CD8-positive, alpha-beta memory T cell (primary cell): ENCODE measurements at places on chromosomes 11 and 22.

GRCh38 chr11:104011044-104011443 is 25.4 kb upstream of the DDI1 start:
- no peak for DNase-seq

DNA sequence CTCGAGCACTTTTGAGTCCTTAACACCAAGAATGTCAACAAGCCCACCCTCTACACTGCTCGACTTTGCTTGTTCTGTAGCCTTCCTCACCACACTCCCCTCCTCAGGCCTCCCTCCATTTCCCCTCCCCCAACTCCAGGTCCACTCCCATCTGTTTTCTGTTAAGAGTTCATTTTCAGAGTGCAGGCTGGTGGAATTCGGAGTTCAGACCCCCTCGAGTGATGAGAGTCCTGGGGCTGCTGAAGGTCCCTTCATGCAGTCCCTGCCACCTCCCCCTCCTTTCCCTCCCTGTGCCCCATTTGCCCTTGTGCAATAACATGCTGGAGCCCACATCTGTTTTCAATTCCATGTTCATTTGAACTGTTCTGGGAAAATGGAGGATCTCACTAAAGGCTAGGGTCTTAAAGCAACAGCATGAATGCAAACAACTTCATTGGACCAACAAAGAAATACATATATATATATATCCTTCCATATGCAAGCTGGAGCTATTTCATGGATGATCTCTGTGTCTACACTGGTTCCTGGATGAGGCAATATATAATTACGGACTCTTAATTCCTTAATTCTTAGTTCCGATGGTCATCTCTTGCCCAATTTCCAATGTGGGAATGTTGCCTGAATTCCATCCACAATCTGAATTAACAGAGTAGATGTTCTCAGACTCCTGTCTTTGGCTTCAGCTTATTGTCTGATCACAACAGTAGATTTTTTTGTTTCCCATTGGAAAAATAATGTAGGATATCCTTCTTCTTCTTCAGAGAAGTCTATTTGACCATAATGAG is 340.4 kb downstream of the ETS1 start:
- DNase-seq: no peak

DNA sequence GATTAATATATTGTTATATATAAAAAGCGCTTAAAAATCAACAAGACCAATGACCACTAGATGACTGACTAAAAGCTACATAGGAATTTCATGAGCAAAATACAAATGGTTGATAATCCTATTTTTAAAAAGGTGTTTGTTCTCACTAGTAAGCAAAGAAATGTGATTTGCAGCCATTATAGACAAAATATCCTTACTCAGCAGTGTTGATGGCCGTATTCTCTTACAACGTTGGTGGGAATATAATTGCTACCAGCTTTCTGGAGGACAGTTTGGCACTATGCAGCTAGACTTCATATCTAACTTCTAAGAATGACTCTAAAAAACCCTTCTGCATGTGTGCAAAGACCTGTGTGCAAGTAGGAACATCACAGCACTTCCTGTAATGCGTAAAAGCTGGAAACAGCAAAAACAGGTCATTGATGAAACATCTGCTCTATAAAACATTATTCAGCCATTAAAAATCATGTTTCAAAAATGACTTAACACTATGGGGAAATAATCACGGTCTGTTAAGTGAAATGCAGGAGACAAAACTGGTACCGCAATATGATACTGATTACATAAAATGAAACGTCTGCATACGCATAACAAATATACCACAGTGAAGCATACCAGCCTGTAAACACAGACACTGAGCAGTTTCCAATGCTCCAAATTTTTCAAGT is 70.1 kb upstream of the LINC01488 start:
- DNase-seq: no peak

DNA sequence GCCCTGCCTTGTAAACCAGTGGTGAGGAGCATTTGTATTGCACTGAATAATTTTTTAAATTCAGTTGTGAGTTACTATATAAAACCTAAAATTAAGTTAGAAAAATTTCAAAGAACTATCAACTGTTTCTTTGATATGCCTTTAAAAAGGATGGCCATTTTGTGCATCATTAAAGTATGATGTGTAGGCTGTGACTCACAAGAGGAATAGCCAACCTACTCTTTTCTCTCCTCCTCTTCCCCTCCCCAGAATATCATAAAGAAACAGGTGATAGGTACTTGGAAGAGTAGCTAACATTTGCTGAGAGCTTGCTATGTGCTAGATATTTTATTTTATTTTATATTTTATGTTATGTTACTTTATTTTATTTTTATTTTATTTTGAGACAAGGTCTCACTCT is 10.6 kb upstream of the PIK3C2A start:
- no peak for DNase-seq

DNA sequence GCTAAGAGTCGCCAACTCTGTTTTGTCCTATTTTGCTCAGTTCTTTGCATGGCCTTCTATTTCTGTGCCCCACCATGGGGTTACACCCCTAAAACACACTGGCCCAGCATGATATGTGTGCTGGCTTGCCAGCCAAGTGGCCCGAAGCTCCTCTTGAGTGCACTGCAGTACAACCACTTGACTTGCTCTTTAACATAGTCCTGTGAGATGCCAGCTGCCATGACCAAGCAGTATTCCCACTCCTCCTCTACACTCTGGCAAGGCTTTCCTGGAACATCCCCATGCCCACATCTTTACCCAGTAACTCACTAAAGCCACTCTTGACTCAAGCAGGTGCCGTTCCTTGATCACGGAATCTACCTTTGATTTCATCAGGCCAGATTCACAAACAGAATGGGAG is 102.9 kb upstream of the GAL start:
- DNase-seq: no peak

GRCh38 chr11:101429703-101430540 is 153.9 kb downstream of the TRPC6 start:
- DNase-seq: no peak

GRCh38 chr22:48780597-48781277 is 1046.9 kb downstream of the BRD1 start:
- DNase-seq: no peak

DNA sequence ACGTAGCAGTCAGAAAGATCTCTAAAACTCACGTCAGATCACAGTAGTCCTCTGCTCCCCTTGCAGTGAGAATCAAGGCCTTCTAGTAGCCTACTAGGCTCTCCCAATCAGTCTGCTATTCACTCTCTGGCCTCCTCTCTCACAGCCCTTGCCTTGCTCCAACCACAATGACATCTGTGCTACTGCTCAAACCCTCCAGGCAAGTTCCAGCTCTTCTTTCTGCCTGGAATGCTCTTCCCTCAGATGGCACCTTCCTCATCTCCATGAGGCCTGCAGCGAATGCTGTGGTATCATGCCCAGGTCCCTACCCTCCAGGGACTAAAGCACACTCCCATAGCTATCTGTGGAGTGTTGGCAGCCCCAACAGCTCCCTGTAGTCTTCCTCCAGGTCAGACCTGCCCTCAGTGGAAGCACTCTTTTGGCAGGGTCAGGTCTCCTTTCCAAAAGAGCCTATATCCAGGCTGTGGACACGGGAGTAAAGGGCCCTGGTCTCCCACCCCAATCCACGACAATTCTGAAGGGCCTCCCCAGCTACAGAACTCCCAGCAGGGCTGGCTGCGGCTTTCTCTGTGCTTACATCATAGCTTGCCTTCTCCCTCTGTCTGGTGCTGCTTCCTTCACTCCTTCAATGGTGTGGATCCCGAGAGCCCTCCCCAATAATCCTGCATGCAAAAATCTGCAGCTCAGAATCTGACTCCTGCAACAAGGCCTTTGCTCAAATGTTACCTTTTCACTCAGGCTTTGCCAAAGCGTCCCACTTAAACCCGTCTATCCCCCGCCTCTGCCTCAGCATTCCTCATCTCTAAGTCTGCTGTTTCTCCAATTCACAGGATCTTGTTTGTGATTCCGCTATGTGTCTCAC is 8.9 kb downstream of the HIRA start:
- no peak for DNase-seq

DNA sequence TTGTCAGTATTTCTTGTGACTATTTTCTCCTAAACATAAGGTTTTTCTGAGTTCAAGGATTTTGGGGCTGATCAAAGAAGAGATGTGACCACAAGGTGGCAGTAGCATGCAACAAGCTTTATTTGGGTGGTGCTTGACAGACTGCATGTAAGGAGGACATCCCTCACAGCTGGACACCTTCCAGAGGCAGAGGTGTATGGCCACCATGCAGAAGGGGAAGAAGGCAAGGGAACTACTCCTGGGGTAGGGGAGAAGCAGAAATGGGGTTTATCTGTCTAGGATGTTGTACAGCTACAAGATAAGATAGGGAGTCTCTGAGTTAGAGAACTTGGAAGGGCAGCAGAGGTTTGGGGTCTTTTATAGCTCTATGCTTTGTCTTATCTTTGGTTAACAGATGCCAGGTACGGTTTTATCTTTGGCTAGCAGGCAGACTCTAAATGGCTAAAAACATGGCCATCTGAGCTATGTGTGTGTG is 5.1 kb upstream of the BIRC2 start:
- DNase-seq: peak; percentile 77

DNA sequence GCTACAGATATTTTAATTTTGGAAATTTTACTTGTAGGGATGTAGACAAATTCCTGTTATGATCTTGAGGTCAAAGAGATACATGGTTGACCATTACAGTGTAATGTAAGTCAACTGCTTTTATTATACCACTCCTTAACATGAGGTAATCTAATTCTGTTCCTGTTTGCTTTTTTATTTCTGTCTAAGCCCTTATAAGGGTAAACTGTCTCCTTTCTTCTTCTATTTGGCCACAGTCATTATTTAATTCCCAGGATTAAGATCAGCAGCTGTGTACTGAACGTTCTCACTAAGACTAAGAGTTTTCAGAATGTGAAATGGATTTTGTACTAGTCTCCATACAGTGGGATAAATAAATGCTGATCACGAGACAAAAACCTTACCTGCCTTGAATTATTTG is 32.8 kb downstream of the C2CD3 start:
- no peak for DNase-seq

GRCh38 chr11:93476796-93477195 is 66.4 kb downstream of the SMCO4 start:
- DNase-seq: no peak

GRCh38 chr11:63023841-63024648 is 8.4 kb upstream of the SLC22A8 start:
- DNase-seq: peak; percentile 73

- no peak for DNase-seq
Observed at GRCh38 chr11:120020981-120021380, 116.9 kb downstream of the TRIM29 start.

DNA sequence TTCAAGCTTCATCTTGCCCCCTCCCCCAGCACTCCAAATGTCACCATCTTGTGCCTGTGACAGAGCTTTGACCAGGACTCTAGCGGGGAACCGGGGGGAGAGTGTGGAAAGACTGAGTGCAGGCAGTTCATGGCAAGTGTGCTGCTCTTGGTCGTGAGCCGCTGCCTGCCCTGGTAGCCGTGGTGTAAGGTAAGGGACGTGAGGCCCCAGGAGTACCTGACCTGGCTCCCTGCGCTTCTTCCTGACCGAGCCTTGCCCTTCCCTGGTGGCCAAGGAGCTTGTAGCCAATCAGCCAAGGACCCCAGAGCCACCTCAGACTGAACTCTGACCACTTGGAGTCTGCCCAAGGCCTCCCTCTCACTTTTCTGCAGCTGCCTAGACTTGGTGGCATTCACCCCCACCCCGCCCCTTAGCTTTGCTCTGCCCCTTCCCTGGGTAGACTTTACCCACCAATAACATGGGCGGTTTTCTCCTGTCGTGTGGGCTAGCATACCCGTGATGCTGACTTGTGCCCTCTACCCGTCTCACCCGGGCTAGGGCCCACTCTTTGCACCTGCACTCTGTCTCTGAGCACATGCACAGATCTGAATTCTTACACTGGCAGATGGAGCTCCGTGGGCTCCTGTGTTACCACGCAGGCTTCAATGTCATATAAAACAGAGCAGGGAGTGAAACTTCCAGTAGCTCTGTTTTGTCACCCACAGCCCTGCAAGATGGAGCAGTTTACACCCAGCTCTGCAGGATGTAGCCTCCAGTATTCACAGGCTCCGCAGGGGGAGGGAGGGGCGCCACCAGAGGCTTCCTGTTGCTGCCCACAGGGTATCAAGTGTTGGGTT is 1.5 kb downstream of the DGKZ start:
- peak; percentile 49 for DNase-seq

DNA sequence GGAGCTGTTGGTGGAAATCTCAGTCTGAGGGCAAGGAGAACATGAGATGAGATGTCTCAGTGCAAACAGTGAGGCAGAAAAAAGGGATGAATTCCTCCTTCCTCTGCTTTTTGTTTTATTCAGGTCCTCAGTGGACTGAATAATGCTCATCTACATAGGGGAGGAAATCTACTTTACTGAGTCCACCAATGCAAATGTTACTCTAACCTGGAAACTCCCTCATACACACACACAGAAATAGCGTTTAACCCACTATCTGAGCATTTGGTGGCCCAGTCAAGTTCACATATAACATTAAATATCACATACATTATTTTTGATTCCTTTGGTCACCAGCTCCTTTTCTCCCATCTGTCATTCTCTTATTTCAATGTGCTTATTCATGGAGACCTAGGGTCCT is 418.8 kb downstream of the TMEM135 start:
- DNase-seq: no peak

- no peak for DNase-seq
Observed at GRCh38 chr22:37419969-37420685, 7.2 kb downstream of the ELFN2 start.

GRCh38 chr11:96113193-96113681 is 189.3 kb upstream of the MTMR2 start:
- DNase-seq: no peak

GRCh38 chr11:21653951-21654421 is 538.9 kb upstream of the ANO5 start:
- DNase-seq: no peak

DNA sequence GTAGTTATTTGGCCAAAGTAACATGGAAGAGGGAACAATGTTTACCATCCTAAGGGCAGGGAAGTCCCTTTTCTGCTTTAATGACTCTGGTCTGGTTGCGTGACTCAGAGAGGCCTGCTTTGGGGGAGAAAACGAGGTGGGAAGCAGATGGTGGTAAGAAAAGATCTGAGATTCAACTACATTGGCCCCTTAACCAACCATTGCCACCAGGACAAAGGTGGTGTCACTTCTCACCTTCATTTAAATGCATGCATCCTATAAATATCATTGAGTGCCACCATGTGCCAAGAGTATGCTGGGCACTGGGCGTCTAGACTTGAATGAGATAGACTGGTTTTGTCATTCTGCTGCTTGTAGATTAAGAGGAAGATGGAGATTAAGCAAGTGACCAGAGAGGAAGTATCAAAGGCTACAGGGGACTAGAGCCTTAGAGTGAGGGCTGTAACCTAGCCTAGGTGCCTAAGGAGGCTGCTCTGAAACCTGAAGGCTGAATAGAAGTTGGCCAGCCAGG is 3.6 kb upstream of the SORL1 start:
- DNase-seq: no peak
